Central memory CD4-positive, alpha-beta T cell (primary cell): ENCODE measurements at places on chromosomes 1 and 21.

GRCh38 chr21:31552826-31553225 lies 106.7 kb upstream of the SOD1 start:
- no peak for DNase-seq

- DNase-seq, result no peak
Measured at GRCh38 chr1:57748719-57749118, 324.9 kb upstream of the DAB1 start.

DNA sequence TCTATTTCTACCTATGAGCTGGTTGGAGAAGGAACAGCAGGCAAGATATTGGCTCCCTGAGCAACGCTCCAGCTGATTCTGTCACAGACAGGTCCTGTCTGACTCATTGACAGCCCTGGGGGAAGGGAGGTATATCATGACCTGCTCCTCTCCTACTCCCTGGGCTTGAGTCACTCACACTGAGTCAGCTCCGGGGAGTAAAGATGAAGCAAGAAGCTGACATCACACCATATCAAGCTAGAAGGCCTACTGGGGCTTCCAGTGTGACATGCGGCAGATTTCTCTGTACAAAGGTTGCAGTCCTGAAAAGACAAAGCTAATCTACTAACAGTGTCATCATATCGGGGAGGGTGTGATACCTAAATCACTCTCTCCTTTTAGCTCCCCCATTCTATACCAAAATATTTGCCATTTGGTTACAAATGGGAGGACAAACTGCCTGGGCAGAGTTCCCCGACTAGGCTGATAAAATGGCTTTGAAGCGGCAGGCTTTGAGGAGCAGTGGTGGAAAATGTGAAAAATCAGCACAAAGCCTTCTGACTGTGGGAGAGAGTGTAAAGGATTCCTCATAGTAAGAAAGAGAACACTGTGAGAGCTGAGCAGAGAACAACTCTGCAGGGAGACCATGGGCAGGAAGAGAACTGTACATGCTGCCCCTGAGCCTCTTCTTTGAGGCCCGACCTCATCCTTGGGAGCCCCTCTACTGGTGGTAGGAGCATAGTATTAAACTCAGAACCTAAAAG lies 15.5 kb downstream of the PI4KB start:
- peak; percentile 11 for DNase-seq

GRCh38 chr1:34578306-34578705 lies 176.5 kb upstream of the GJB5 start:
- DNase-seq, result no peak

DNA sequence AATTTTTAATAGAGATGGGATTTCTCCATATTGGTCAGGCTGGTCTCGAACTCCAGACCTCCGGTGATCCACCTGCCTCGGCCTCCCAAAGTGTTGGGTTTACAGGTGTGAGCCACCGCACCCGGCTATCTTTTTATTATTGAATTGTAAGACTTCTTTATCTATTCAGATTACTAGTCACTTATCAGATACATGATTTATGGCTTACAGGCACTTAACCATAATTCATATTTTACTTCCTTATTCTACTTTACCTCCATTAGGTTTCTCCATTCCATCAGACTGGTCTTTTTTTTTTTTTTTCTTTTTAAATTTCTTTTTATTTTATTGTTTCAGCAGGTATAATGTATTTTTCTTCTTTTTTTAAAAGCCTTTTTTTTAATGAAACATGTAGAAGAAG lies 4.4 kb downstream of the TMEM183A start:
- no peak for DNase-seq

GRCh38 chr1:207073906-207074820 lies 14.5 kb upstream of the C4BPB start:
- no peak for DNase-seq

GRCh38 chr1:178160736-178161475 lies 67.0 kb downstream of the RASAL2 start:
- DNase-seq, result no peak

DNA sequence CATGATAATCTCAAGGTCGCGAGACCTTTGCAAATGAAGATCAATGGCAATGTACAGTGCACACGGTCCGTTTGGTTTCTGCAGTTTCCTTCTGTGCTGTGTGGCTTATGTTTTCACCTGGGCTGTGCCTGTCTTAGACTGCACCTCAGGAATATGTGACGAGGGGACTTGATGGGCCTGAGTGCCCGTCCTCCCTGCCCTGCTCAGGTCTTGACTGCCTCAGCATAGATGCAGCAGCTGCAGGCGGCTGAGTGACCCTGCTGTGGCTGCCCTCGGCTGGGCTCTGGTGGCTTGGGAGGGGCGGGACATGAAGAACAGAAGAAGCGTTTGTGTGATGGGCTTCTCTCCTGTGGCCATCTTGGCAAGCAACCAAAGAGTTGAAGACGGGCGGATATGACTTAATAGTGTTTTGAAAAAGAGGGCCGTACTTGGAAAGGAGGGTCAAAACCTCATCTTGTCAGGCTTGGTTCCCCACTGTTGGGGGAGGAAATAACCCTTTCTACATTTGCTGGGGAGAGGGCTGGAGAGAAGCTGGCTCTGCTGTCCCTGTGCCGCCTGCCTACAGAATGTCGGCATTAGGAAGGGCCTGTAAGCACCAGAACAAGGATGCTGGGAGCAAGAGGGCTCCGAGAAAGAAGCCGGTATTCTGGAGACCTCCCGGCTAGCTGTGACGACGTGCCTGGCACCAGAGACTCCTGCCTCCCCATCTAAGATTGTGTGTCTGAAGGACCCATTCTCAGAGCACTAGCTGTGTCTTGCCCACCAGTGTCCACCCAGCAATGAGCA lies 7.1 kb downstream of the MYBPHL start:
- DNase-seq, result no peak

- no peak for DNase-seq
Measured at GRCh38 chr1:76786222-76786621, 81.1 kb upstream of the ST6GALNAC5 start.

DNA sequence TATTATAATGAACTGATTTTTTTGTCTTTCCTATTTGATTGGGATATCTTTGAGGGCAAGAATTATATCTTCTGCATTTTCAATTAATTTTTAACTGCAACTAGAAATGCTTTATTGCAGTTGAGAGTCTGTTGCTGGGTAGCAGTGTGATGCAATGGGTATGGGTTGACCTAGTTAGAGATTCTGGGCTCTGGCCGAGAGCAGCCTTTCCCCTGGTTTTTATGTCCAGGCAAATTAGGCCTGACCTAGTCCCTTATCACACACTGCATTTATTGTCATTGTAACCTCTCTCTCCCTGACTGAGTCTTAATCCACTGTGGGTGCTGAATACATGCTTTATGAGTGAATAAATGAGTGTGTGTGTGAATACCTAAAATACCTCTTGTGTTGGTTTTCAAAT lies 206.4 kb upstream of the PTGFR start:
- DNase-seq, result no peak

- no peak for DNase-seq
Measured at GRCh38 chr1:189607477-189608096, 870.1 kb downstream of the BRINP3 start.

DNA sequence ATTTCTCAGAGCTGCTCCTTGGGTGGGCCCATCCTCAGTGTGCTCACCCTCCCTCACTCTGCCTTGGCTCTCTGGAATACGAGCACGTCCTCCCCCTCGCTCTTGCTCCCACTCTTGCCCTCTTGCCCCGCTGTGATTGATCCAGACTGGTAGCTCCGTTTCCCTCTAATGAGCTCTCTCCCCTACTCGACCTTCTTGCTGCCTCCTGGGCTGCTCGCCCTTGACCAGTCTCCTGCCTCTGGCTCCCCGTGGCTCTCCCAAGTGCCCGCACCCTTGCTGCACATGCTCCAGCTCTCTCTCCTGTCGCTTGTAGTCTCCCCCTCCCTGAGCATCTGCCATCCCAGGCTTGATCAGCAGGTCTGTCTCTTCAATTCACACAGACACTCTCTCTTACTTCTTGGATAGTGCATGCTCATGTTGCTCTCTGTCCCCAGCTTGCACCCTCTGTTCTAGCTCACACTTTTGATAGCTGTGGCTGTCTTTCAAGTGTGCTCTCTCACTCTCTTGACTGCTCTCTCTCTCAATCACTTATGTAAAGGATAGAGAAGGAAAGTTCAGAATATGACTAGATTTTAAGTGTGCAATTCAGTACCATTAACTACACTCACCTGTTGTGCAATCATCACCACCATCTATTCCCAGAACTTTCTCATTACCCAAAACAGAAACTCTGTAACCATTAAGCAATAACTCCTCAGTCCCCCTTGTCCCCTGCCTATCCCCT lies 51.1 kb downstream of the PHC2 start:
- DNase-seq, result no peak

DNA sequence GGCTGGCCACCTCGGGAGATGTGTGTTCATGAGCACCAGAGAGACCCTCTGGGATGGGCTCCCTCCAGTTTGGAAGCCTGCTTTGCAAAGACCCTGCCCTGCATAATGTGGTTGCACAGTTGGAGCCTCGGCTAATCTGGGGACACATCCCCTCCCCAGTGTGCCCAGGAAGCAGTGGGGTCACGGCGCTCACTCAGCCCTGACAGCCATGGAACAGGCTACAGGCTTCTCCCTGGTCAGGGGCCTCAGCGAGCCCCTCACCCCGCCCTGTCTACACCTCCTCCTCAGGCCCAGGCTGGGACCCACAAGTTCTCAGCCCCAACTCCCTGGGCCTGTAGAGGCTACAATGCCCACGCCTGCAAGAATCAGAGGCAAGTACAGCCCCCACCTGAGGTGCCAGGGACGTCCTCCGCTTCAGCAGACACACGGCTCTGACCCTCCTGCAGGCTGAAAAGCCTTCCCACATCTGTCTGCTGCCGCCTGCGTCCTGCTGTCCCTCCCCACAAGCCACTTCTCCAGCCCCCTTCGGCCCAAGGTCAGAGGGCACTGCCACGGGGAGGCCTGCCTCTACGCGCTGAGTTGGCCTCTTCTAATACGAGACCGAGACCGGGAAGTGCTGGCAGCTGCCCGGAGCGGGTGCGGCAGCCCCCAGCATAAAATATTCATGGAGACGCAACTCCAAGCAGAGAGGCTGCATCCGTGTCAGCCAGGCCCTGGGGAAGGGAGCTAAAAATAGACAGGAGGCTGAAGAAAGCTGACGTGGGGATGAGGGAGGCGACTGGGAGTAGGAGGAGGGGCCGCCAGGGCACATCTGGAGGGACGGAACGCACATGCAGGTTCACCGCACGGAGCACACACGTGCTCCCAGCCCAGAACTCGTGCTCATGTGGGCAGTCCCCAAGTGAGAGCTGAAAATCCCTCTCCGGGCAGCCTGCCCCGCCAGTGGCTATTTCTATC lies 15.2 kb upstream of the GPR153 start:
- DNase-seq, result no peak

DNA sequence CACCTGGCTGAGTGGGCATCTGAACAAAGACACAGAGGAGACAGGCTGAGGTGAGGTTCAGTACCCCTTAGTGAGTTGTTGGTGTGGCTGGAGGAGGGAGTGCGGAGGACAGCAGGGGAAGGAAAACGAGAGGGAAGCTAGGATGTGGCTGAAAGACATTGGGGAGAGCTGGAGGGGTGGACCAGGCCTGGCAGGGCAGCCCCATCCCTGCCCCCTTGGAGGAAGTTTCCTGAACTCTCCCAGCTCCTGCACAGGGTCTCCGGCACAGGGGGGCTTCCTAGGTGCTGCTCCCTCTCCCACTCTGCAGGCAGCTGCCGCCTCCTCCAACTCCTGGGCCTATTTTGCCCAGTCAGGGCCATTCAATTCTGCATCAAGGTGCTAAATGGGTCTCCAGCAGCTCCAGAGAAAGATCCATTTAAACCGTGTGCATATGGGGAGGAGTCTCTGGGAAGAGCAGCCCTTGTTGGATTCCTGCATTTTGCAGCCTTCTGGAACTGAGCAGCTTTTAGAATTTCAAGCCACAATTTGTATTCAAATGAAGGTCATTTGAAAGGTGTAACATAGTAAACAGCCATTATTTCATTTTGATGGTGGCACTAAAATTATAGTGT lies 193.9 kb downstream of the CAMTA1 start:
- DNase-seq, result no peak

DNA sequence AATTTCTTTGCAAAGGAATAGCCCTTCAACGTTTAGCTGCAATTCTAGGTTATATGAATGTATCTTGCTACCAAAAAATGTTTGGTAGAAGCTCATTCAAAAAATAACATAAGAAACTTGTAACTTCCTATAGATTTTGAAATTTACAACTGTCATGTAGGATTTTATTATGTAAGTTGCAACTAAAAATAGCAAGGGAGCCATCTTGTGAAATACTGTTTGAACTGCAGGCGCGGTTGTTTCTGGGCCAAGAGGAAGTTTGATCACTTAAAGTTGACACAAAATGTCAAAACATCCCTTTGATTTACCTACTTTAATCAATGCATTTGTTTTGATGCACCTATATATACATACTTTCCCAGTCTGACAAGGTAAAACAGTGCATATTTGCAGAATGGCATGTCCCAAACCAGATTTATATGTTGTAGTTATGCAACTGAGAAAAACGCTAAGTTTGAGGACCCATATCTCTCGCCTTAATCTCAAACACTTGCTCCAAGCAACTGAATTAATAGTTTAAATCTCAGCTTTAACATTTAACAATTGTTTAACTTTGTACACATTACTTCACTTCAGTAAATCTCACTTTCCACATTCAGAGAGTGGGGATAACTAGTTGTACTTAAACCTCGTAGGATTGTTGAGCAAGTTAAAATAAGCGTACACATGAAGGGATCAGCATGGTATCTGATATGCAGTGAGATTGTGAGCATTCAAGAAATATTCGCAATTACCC lies 63.9 kb downstream of the KCNK2 start:
- DNase-seq, result no peak

DNA sequence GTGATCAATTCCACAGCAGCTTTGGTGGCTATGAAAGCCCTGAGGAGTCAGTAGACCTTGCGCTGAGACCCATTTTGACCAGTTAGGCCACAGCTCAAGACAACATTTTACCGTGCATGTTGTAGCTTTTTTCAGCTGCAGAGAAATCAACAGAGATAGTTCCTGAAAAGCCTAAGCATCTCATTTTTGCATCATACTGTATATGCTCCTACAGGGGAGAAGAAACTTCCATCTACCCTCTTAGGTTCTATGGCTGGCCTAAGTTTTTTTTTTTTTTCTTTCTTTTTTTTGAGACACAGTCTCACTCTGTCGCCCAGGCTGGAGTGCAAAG lies 24.8 kb upstream of the EYA3 start:
- DNase-seq, result no peak

DNA sequence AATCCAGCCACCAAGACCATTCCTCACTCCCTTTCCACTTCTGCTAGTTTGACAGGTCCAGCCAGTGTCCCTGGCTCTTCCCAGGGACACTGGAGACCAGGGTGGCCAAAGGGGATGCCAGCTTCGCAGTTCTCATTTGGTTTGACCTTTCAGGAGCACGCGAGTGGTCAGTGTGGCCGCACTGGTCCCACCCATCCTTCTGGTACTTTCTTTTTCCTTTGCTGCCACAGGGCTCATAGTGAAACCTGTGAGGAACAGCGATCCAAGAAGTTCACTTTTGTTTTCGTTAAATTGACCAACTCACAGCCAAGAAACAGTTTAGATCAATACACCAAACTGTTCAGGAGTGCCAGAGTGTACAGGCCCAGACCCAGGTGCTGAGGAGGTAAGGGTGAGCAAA lies 14.4 kb upstream of the EVA1B start:
- DNase-seq, result no peak

DNA sequence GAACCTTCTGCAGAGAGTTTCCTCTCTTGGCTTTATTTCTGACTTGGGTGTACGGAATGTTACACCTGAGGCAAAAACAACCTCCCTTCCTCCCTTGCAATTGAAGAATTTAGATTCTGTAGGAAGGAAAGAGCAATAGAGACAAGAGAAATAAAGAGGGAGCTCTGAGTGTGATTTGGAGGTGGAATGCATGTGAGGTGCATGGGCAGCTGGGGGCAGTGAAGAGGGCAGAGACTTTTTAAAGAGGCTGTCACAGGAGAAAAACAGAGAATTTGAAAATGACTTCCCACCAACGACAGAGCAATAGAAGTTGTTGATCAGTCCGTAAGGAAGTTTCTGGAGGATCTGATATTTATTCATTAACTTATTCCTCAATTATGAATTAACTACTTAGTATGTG lies 172.0 kb upstream of the B3GALT2 start:
- DNase-seq, result no peak
